ENCODE measurements at places on chromosomes 7 and 10. TPM values are rescaled to one million over a fixed set of nuclear protein-coding genes. Genes with fewer than 3 reads are reported as not detected.

Gene RBP3
- not detected for total RNA-seq

Gene CYTH3
- total RNA-seq, result 26.1 TPM

Gene BAIAP2L1
- total RNA-seq, result 21.1 TPM

Gene ERV3-1
- 32.0 TPM for total RNA-seq

Gene MCM10
- total RNA-seq, result 0.38 TPM

Gene PILRA
- total RNA-seq, result 48.7 TPM

Gene HOXA5
- total RNA-seq, result 16.0 TPM

Gene SMO
- total RNA-seq, result 3.1 TPM

Gene RBAK
- total RNA-seq, result 10.4 TPM

Gene MLXIPL
- 10.7 TPM for total RNA-seq

Gene OPALIN
- not detected for total RNA-seq

Gene MARVELD1
- 36.5 TPM for total RNA-seq

Gene TMEM248
- 103 TPM for total RNA-seq

Gene SHTN1
- 43.1 TPM for total RNA-seq

Gene ACSL5
- total RNA-seq, result 81.1 TPM

Gene LRRD1
- total RNA-seq, result not detected

Gene KIAA1549
- 5.3 TPM for total RNA-seq

Gene KLF14
- not detected for total RNA-seq

Gene OPN1SW
- not detected for total RNA-seq

Gene LBX1
- not detected for total RNA-seq

Gene CCL24
- 4.1 TPM for total RNA-seq

Gene GSTO2
- 7.8 TPM for total RNA-seq

Gene THSD7A
- total RNA-seq, result 7.2 TPM
